ENCODE measurements at places on chromosomes 7 and 10.

DNA sequence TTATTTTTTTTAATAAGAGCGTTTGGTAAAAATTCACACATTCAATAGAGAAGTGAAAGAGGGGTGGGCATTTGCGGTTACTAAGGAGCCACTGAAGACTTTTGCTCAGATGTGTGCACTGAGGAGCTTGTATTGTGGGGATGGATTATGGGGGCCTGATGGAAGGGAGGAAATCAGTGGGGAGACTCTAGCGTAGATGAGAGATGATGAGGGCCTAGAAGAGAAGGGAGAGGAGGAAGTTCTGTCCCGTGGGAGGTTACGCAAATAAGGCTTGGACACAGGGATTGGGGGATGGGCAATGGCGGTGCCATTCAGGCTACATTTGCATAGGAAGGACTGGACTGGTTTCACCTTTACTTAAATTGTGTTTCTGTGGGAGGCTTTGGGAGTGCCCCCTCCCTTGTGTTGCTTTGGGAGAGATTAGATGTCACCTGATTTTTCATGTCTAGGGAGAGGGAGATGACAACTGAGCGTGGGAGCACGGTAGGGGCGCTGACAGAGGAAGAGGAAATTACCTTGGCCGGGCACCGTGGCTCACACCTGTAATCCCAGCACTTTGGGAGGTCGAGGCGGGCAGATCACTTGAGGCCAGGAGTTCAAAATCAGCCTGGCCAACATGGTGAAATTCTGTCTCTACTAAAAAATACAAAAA, 2.2 kb upstream of the HIP1 start:
- no peak for DNase-seq

GRCh38 chr10:30963992-30964930, 67.4 kb downstream of the ZNF438 start:
- no peak for DNase-seq

- no peak for DNase-seq
These were observed 178.9 kb upstream of the LYZL1 start for GRCh38 chr10:29109707-29110571.

GRCh38 chr7:29196971-29197595, 2.5 kb downstream of the CHN2 start:
- DNase-seq: no peak

GRCh38 chr7:144516729-144517525, 113.4 kb upstream of the NOBOX start:
- DNase-seq: no peak
